B cell (primary cell): ENCODE measurements at places on chromosomes 3 and 15.

- H3K4me1 ChIP-seq: no peaks in the 10 kb centered on the region
- no peak overlapping the region for H3K27ac ChIP-seq
- no peak for DNase-seq
- no peaks in the 10 kb centered on the region for H3K27me3 ChIP-seq
Measured at GRCh38 chr3:150710097-150710496, 6.4 kb upstream of the ERICH6 start.

DNA sequence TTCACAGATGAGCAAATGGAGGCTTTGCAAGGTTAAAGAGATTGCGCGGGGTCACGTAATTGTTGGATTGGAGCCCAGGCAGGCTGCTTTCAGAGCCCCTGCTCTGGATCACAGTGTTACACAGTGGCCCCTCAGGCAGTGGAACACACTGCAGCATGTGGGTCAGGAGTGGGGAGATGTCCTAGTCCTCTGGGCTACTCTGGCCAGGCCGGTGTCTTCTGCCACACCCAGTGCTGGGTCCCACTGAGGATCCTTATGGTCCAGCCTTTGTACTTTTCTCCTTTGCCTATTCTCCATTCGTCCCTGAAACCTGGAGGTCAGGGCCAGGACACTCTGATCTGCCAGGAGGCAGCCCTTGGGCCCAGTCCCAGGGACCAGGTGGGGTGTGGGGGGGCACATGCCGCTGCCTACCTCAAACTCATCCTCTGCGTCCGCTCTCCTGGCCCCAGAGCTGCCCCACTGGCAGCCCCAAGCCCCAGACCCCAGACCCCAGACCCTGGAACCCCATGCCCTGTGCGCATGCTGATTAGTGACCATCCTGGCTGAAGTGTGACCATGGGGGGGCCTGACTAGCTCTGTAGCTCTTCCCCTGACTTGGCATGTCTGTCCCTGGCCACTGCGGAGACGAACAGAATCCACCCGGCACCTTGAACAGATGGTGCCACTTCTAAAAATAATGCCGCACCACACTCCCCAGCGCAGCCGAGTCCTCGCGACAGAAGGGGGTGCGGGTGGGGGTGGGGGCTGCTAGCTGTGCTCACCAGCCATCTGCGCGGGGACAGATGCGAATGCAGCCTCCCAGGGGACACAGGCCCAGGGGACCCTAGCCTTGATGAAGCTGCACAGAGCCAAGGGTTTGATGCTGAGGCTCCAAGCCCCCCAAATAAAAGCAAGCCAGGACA is 41.6 kb downstream of the ATP2B2 start:
- DNase-seq: no peak
- no peaks in the 10 kb centered on the region for H3K36me3 ChIP-seq
- H3K27me3 ChIP-seq: peaks cover 3% of the 10 kb centered on the region
- no peak overlapping the region for H3K4me3 ChIP-seq

GRCh38 chr3:9100513-9100894 is 137.2 kb upstream of the RAD18 start:
- no peak for DNase-seq
- H3K36me3 ChIP-seq: no peaks in the 10 kb centered on the region
- H3K4me3 ChIP-seq: no peak overlapping the region
- no peak overlapping the region for H3K27ac ChIP-seq
- no peaks in the 10 kb centered on the region for H3K4me1 ChIP-seq

- peaks cover 23% of the 10 kb centered on the region for H3K4me1 ChIP-seq
- H3K36me3 ChIP-seq: no peaks in the 10 kb centered on the region
- no peak overlapping the region for H3K27ac ChIP-seq
- H3K27me3 ChIP-seq: no peaks in the 10 kb centered on the region
- DNase-seq: no peak
Measured at GRCh38 chr3:194732617-194733016, 46.9 kb downstream of the FAM43A start.

DNA sequence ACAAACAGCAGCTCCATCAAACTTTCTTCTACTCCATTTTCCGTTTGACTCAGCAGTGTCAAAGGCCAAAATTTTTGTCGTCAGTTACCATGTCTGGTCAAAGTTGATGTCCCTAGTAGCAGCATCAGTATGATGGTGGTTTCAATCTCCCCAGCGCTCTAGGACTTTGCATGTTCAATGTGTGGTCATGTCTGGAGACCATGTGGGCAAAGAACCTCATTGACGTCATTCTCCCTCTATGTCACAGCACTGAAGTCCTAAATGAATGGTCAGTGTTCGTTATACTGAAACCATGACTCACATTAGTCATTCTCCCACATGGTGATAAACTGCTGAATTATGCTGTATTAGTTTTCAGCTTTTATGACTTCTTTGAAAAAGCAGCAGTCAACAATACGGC is 23.2 kb downstream of the SHC4 start:
- no peak overlapping the region for H3K27ac ChIP-seq
- H3K27me3 ChIP-seq: peaks cover 4% of the 10 kb centered on the region
- no peak for DNase-seq
- H3K4me1 ChIP-seq: no peaks in the 10 kb centered on the region
- no peak overlapping the region for H3K4me3 ChIP-seq
- no peaks in the 10 kb centered on the region for H3K36me3 ChIP-seq

GRCh38 chr3:68957895-68958294 is 25.5 kb upstream of the TAFA4 start:
- peaks cover 5% of the 10 kb centered on the region for H3K27me3 ChIP-seq
- no peak for DNase-seq
- H3K4me3 ChIP-seq: no peak overlapping the region
- H3K36me3 ChIP-seq: no peaks in the 10 kb centered on the region
- H3K27ac ChIP-seq: no peak overlapping the region

DNA sequence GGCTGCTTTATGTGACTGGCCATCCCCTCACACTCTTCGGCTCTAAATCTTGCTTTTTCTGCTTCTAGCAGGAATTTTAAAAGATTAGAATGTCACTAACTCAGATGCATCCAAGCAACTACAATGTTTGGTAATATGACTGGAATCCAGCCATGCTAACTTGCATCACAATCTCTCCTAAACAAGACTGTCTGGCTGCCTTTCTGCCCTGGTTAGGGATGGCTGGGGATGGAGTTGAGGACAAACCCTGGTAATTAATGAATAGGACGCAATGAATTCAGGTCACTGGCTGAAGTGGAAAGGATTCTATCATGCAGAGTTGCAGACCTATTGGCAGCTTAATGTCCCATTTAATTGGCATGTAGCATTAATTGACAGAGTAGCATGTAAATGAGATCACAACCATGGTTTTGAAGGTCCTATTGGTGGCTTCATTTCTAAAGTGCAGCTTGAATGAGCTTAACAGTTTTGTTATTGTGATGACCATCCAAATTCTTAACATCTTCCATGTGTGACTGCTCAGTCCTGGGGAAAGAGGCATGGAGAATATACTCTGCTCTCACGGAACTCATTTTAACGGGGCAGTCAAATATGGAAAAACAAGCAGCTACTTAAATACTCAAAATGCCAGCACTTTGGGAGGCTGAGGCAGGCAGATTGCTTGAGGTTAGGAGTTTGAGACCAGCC is 21.7 kb downstream of the NMNAT3 start:
- no peaks in the 10 kb centered on the region for H3K36me3 ChIP-seq
- H3K27me3 ChIP-seq: no peaks in the 10 kb centered on the region
- no peak overlapping the region for H3K27ac ChIP-seq
- H3K4me1 ChIP-seq: no peaks in the 10 kb centered on the region

GRCh38 chr3:17936736-17937480 is 194.5 kb upstream of the TBC1D5 start:
- H3K4me1 ChIP-seq: no peaks in the 10 kb centered on the region
- no peak overlapping the region for H3K4me3 ChIP-seq
- H3K27me3 ChIP-seq: no peaks in the 10 kb centered on the region
- H3K36me3 ChIP-seq: no peaks in the 10 kb centered on the region

- no peak overlapping the region for H3K4me3 ChIP-seq
- H3K4me1 ChIP-seq: peaks cover 8% of the 10 kb centered on the region
- H3K27ac ChIP-seq: no peak overlapping the region
- peak; percentile 57 for DNase-seq
- peaks cover 22% of the 10 kb centered on the region for H3K27me3 ChIP-seq
Measured at GRCh38 chr3:9862391-9863057, 17.5 kb downstream of the CIDEC start.

DNA sequence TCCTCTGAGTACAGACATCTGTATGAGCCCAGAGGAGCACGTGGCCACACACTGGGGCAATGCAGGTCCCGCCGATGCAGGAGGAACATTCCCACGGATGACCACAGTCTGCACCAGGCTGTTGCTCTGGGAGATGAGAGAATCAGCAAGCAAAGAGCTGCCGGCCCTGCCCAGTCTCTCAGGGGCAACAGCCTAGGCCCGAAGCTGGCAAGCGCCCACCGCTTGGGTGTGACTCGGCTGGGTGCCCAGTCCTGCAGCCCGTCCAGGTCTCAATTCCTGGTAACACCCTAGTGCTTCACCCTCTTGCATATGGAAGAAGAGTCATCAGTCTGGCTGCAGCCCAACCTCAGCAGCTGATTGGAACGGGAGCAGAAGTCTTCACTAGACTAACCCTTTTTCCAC is 153.7 kb upstream of the HES1 start:
- H3K27me3 ChIP-seq: peaks cover 9% of the 10 kb centered on the region
- DNase-seq: no peak
- no peak overlapping the region for H3K4me3 ChIP-seq
- H3K36me3 ChIP-seq: no peaks in the 10 kb centered on the region
- no peak overlapping the region for H3K27ac ChIP-seq

GRCh38 chr3:137105277-137105977 is 147.6 kb downstream of the IL20RB start:
- peaks cover 2% of the 10 kb centered on the region for H3K4me1 ChIP-seq

DNA sequence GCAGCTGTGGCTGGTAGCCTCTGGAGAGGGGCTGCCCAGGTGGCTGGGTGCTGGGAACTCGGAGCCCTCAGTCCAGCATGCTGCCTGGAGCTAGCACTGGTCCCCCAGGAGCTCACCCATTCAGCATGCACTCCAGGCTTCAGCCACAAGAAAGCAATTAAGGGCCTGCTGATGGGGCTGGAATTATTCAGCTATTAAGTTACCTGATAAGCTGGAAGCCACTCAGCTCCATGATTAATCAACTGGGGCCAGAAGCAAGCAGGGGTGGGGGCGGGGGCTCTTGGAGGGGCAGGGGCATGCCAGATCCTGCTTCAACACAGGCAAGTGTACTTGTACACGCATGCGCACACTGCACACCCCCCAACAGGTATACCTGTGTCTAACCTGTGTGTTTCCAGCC is 22.1 kb upstream of the TMEM115 start:
- no peaks in the 10 kb centered on the region for H3K27me3 ChIP-seq
- no peak overlapping the region for H3K27ac ChIP-seq
- H3K4me3 ChIP-seq: no peak overlapping the region
- no peaks in the 10 kb centered on the region for H3K36me3 ChIP-seq
